ENCODE measurements at places on chromosomes 13 and 19.
A peak's percentile ranks its signal among the peaks of the same experiment; 100 is the strongest.

DNA sequence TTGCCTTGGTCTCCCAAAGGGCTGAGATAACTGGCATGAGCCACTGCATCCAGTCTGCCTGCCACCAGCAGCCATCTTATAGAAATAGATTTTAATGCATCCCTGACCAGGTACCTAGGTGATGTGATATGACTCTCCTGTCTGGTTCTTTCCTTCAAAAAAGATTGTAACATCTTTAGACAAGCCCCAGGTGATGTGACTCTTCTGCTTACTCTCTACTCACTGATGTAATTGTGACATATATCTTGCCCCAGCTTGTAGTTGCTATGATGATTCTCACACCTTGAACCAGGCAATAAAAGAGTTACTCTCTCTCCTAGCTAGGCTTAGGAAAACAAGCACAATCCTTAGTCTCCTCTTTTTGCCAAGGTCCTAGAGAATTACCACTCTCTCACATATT is 30.6 kb upstream of the ZNF681 start:
- no peak for DNase-seq

GRCh38 chr13:32938314-32938713 is 77.9 kb upstream of the KL start:
- no peak for DNase-seq

DNA sequence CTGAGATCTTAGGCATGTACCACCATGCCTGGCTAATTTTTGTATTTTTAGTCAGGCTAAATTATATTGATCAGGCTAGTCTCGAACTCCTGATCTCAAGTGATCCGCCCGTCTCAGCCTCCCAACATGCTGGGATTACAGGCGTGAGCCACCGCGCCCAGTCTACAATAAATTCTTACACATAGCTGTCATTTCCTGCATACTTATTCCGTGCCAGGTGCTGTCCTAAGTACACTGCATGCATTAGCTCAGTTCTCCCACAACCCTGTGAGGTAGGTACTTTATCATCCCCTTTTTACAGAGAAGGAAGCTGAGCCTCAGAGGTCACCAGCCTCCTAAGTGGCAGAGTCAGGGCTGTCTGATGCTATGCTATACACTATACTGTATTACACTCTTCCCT is 7.2 kb upstream of the RHPN2 start:
- DNase-seq, result no peak

DNA sequence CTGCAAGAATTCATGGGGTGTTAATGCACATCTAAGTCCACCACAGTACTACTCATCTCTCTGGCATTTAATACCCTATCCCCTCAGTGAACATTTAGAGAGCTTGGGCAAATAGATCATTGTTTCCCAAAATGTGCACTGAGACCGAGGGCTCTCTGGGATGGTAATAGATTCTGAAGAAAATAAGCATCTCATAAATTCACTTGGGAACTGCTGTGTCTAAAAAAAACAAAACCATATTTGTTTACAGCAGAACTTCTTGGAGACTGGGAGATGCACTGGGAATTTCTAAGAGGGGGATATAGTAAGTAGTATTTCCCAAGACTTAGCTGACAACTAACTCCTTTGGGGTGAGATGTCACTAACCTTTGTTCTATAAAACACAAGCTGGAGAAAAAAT is 58.4 kb downstream of the ENOX1 start:
- DNase-seq, result no peak

GRCh38 chr13:45496942-45497341 is 32.2 kb downstream of the COG3 start:
- no peak for DNase-seq

DNA sequence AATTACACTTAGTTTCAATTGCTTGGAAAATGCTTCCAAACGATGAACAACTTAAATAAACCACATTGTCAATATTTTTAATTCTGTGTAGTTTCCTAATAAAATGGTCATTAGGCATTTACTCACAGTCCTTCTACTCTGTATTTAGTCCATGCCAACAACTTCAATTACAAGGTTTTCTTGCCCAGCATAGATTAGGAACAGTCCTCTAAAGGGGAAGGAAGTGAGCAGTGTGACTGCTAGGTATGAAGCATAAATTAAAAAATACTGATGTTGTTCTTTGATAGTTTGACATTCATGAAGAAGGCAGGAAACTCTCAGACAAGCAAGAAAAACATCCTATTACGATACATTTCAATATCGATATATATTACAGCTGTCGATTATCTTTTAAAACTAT is 716.0 kb upstream of the PCDH9 start:
- no peak for DNase-seq

- DNase-seq, result no peak
Measured at GRCh38 chr13:97298816-97299215, 76.7 kb downstream of the MBNL2 start.

GRCh38 chr13:24861617-24862362 is 97.8 kb downstream of the RNF17 start:
- no peak for DNase-seq

DNA sequence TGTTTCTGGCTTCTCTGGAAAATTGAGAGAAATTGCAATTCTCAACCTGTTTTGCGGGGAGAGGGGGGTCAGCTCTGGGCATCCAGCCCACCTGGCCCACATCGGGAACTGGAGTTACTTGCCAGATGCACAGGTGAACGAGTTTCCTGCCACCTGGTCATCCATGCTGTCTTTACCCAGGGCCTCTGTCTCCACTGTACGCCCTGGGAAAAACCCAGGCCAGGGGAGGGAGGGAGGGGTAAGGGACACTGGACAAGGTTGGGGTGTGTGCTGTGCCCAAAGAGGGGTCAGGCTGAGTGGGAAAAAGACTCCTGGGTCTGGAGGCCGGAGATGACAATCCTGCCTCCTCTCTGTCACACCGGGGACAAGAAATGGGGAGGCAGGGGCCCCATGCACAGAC is 307.6 kb downstream of the ZNF536 start:
- DNase-seq, result no peak

GRCh38 chr13:59086147-59086546 is 1077.6 kb downstream of the DIAPH3 start:
- no peak for DNase-seq

DNA sequence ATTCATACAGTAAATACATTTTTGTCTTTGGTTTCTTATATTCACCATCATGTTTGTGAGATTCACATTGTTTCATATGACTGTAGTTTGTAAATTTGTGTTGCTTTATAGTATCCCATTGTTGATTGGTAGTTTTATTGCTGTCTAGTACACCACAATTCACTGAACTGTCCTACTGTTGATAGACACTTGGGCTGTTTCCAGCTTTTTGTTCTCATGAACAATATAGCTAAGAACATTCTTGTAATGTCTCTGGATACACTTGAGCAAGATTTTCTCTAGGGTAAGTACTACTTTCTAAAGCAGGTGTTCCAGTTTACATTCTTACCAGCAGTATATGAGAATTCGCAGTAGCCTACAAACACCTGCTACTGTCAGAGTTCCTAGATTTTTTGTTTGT is 37.8 kb downstream of the SKA3 start:
- no peak for DNase-seq

DNA sequence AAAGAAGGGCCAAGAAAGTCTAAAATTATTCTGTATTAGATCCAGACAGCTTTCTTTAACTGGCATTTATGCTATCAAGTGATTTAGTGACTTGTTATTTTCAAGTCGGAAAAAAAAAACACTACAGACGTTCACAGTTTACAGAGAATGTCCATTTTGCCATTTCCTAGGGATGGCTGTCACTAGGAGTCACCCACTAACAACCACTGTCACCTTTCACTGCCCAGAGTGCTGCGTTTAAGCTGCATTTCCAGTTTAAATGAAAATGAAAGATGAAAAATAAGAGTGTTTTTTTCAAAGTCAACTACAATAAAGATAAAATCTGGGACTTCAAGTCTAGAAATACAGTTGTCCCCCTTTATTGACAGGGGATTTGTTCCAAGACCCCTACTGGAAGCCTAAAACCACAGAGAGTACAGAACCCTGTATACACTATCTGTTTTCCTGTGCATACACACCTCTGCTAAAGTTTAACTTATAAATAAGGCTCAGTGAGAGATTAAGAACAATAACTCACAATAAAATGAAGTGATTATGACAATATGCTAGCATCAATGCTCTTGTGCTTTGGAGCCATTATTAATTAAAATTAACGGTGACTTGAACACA is 112.5 kb downstream of the SACS start:
- no peak for DNase-seq

GRCh38 chr19:16849168-16849567 is 20.0 kb downstream of the SIN3B start:
- DNase-seq, result no peak

DNA sequence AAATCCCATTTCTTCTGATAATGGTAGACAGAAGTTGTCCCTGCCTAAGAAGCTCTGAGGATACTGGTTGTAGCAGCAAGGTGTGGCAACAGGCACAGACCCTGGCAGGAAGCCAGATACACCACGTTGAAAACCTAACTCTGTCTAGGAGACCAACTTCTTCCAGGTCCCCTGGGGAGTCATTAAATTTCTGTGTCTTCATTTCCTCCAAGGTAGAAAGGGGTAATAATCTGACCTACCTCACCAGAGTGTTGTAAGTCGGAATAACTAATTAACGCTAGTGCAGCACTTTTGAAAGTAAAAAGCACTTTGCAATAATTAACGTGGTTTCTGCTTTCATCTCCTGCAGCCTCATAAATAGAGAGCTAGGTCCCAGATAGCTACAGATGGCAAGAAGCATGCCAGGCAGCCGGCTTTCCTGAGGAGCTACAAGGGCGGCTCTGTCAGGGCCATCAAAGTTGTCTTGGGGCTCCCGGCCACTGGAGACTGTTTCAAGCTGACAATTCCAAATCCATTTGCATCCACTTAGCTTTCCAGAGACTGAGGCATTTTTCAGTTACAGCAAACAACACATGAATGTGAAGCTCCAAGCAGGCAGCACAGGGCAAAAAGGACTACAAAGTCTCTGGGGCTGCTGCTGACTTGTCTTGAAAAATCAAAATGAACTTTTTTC is 176.2 kb downstream of the FOXO1 start:
- no peak for DNase-seq

DNA sequence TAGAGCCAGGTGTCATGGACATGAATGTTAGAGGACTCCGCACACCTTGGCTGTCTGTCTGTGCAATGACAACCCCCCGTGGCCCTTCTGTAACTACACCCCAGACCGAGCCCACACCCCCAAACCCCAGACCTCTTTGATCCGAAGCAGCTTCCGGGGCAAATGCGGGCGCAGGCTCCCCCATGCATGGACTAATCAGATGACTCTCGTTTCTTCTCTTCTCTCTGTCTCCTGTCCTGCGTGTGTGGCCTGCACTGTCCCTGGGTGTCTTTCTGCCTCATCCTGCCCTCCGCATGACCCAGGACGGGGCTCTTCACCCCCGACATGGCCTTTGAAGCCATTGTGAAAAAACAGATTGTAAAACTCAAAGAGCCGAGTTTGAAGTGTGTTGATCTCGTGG is 38.9 kb downstream of the TMED1 start:
- peak; percentile 8 for DNase-seq

GRCh38 chr13:97567510-97568243 is 133.7 kb downstream of the RAP2A start:
- DNase-seq, result no peak

- no peak for DNase-seq
Measured at GRCh38 chr19:46980761-46981160, 38.9 kb upstream of the NPAS1 start.

GRCh38 chr19:44572581-44572900 is 40.8 kb upstream of the IGSF23 start:
- no peak for DNase-seq

- DNase-seq, result no peak
Measured at GRCh38 chr13:59356607-59357006, 807.1 kb downstream of the DIAPH3 start.

- no peak for DNase-seq
Measured at GRCh38 chr13:33577007-33577406, 240.9 kb upstream of the RFC3 start.

DNA sequence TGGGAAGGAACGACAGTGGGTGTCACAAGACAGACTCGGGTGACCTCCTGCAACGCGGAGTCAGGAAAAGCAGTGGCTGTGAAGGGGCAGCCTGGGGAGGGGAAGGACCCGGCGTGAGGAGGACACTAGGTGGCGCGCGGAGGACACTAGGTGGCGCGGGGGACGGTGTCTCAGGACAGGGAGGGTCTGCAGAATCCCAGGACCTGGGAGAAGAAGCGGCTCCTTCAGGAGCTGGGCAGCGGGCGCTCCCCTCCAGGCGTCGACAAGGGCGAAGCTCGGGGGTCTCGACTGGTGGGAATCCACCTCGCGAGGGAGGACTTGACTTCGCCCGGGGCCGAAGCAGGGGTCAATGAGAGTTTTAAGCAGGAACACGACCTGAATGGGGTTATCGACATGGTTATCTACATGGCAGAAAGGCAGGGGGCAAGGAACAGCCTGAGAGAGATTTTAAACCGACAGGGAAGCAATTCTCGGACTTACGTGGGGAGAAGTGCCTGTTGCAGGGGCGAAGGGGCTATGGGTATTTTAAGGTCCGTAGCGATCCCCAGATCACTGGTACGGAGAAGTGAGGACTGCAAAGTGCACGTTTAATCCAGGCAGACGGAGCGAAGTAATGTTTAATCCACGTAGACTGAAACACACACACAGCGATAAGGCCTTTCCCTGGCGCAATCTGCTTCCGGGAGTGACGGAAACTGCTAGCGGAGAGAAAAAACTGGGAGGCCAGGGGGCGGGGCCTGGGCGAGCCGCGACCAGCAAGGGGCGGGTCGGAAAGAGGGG is at the start of gene ZNF616:
ZNF616 (minus strand) TSS at position 687 of the 780 bp plus-strand sequence. CDS start 9,426 bp downstream, outside the sequence.
- DNase-seq, result peak; percentile 92

DNA sequence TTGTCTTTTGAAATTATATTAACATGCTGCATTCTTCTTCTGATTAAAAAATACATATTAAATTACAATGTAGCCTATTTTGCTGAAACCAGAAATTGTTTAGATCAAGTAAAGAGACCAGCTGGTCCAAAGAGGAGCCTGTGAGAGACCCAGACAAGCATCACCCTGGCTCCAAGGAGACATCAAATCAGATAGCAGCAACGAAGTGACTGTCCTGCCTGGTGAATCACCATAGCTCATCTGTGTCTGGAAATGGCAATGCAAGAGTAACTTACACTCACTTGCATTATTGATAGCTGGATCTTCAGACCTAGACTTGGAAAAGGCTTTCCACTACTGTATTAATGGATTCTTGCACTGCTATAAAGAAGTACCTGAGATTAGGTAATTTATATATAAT is 169.1 kb downstream of the KCTD12 start:
- no peak for DNase-seq

- DNase-seq, result no peak
Measured at GRCh38 chr19:33520844-33521479, 629 bp downstream of the PEPD start.

- no peak for DNase-seq
Measured at GRCh38 chr13:29111446-29111845, 291.3 kb downstream of the MTUS2 start.

GRCh38 chr19:17893766-17894165 is 22.0 kb downstream of the SLC5A5 start:
- no peak for DNase-seq

GRCh38 chr19:34837262-34837661 is 64.2 kb upstream of the ZNF599 start:
- no peak for DNase-seq

GRCh38 chr19:53101518-53101917 is 1.7 kb downstream of the ZNF160 start:
- no peak for DNase-seq

DNA sequence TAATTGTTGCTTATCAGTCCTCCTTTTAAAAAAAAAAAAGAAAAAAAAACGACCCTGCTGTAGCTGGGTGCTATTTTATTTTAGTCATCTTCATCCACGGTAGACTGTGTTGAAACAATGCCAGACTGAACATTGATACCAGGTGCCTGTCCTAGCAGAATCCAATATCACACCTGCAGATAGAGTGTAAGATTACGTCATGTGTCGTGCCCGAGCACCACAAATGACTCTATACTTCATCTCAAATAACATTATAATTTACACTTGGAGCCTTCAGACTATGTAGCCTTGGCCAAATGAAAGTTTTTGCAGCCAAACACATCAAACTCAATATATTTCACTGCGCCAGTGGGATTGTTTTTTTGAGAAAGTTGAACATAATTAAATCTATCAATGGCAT is 410.6 kb downstream of the FGF9 start:
- DNase-seq, result no peak
